ENCODE measurements at places on chromosomes 16 and 17.

DNA sequence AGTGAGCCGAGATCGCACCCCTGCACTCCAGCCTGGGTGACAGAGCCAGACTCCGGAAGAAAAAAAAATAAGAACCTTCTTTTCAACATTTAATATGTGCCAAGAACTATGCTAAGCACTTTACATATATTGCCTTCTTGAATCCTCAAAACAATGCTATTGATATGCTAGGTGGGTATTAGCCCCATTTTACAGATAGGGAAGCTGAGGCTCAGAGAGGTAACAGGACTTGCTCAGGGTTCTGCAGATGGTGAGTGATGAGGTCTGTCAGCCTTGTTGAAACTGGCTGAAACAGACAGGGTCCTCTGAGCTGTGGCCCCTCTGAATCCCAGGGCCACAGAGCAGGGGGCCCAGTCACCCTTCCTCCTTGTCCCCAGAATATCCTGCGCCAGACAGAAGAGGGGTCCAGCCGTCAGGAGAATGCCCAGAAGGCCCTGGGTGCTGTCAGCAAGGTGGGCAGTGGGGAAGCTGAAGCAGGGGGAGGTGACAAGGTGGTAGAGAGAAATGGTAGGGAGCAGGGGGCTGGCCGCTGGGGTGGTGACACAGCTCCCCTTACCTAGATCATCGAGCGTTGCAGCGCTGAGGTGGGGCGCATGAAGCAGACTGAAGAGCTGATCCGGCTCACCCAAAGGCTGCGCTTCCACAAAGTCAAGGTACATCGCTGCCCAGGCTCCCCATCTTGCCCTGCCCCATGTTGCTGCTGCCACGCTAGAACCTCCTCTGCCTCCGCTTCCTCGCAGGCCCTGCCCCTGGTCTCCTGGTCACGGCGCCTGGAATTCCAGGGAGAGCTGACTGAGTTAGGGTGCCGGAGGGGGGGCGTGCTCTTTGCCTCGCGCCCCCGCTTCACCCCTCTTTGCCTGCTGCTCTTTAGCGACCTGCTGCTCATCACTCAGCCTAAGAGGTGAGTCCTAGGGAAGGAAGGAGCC is 8.2 kb downstream of the ARHGEF15 start:
- DNase-seq: no peak

DNA sequence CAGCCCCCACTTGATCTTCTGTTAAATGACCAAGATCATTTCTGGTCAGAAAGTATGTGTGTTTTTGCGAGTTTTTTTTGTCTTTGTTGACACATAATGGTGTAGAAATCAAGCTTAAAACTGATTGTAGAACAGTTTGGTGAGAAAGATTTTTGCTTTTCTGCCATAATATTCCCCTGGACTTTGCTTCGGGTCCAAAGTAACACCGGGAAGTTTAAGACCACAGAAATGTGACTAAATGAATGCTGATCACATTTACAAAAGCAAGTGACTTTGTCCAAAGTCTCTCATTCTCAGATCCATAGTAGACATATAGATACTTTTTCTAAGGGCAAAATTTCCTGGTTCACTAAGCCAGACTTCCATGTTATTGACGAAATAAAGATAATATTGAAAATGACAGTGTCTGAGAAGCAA is 2.6 kb downstream of the FAM20A start:
- DNase-seq: no peak

DNA sequence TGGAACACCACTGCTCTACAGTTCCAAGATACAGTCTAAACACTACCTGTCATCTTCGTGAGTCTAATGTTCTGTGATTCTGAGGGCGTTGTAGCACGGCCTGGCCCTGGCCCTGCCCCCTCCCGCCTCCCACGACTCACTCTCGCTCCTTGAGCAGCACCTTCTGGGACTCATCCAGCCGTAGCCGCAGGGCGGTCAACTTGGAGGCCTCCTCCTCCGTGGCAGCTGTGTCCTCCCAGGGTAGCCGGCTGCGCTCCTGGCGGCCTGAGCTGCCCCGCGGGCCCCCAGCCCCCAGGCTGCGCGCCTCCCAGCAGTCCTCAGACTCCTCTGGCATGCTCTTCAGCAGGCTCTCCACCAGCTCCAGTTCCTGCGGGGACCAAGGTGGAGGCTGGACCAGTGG is 10.6 kb downstream of the CCDC102A start:
- no peak for DNase-seq

- DNase-seq: no peak
Measured at GRCh38 chr17:56536766-56537165, 56.7 kb upstream of the NOG start.

DNA sequence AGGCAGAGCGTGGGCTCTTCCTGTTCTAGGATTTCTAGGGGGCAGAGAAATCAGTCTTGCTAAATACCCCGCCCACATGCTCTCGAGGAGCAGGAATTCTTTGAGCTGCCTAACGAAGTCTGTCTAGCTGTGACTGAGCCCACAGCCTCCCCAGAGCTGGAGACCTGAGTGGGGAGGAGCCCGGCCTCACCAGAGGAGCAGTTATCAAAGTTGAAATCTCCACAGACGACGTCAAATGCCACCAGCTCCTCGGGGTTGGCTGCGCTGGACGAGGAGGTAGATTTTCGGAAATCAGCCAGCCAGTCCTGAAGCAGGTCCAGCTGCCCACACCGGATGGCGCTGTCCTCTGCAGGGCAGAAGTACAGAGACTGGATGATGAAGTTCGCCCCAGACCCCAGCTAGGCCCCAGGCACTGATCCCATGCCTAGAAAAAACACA is 53.8 kb downstream of the PRMT7 start:
- no peak for DNase-seq

DNA sequence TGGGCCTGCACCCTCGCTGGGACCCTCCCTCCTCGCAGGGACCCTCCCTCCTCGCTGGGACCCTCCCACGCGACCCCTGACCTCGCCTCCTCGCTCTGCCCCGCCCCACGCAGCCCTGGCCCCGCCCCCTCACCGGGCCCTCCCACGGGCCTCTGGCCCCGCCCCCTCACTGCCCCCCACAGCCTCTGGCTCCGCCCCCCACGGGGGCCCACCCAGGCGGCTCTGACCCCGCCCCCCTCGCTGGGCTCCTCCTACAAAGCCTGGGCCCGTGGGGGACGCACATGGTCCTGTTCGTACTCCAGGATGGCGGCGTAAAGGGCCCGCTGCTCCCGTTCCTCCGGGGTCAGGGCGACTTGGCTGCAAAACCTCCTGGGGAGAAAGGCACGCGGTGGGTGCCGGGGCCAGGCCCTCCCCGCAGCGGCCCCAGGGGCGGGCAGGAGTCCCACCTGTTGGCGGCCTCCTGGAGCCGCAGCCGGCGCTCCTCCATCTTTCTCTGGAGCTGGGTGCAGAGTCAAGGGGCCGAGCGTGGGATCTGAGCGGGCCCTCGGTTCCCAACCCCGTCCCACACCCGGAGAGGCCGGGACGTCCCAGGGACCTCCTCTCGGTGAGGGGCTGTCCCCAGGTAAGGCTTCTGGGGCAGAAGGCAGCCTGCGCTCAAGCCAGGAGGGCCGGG is 9.0 kb downstream of the VPS9D1 start:
- peak; percentile 84 for DNase-seq

GRCh38 chr17:70804161-70804560 is 634.8 kb downstream of the KCNJ2 start:
- DNase-seq: no peak

DNA sequence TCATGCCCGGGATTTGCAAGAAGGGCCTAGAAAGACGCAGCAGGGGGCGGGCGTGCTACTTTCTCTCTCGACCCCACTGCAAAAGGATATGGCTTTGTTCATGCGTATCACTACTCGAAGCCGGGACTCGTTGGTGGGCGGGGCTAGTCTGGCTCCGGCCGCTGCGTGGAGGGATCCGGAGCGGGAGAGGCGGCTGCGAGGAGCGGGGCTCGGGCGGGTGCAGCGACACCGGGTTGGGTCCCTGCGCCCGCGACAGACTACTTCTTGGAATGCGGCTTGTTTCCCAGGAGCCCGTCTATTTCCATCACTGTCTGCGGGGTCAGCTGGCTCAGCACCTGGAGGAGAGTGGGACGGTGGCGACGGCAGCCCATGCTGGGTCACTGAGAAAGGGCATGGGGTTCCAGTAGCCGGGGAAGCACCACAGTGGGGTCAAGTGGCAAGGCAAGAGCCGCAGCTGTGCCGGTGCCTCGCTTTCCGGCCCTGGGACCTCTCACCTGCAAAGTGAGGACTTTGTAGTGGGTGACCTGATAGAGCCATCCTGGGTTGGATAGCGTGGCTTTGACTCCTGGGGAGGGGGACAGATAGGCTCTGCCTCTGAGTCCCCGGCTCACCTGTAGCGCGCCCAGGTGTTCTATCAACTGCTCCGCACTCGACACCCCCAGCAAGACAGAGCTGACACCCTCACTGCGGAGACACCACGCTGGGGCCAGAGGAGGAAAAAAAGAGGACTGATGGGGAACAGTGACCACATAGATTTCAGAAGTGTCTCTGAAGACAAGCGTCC is 6.6 kb downstream of the KCNAB3 start:
- DNase-seq: peak; percentile 85

DNA sequence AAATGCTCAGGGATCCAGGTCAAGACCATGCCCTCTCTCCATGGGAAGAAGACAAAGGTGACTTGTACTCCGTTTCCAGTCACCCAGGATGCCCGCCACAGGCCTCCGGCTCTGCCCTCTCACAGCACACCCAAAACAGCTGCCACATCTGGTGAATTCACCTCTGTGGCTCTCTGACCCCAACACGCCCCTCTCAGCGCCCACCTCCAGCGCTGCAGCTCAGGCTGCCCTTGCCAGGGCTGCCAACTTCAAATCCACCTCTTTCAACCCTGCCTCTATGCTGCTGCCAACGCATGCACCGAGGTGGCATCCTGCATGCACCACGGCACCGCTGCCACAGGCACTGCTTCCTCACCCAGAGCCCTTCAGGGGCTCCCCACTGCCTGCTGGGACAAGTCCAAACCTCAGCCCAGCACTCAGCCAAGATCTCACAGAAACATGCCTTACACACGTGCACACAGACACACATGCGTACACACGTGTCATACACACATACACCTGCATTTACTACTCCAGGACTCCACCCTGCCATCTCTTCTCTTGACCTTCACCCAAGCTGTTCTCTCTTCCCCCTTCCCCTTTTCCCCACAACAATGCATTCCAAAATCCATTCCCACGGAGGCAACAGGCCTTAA is 7.5 kb downstream of the HID1 start:
- no peak for DNase-seq

DNA sequence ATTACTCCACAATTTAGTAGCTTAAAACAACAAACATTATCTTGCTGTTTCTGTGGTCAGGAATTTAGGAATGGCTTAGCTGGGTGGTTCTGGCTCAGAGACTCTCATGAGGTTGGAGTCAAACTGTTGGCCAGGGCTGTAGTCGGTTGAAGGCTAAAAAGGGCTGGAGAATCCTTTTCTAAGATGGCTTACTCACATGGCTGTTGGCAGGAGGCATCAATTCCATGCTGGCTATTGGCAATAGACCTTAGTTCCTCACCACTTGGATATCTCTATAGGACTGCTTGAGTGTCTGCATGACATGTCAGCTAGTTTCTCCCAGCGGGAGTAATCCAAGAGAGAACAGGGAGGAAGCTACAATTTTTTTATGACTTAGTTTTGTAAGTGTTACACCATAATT is 6.6 kb upstream of the EFCAB13 start:
- DNase-seq: no peak

DNA sequence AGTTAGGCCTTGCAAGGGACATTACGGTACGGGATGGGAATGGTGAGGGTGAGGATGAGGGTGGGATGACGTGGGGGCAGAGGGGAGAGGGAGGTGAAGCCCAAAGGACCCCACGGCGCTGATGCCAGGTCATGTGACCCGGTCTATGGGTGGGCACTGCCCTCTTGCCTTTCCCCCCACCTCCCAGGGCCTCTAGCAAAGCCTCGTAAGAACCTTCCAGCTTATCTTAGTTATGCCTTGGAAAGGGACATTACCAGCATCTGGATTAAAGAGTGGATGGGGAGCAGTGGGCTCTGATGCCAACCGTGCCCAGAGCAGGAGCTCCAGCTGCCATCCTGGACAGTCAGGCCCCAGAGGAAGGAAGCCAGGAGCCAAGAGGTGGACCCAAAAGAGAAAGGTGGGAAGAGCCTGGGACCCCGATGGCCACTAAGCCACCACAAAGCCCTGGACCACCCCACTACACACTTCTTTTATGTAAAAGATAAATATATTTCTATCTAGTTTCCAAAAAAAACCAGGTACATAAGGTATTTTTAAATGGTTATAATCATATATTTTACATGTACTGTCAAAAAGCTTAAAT is 40.9 kb downstream of the TK2 start:
- no peak for DNase-seq

DNA sequence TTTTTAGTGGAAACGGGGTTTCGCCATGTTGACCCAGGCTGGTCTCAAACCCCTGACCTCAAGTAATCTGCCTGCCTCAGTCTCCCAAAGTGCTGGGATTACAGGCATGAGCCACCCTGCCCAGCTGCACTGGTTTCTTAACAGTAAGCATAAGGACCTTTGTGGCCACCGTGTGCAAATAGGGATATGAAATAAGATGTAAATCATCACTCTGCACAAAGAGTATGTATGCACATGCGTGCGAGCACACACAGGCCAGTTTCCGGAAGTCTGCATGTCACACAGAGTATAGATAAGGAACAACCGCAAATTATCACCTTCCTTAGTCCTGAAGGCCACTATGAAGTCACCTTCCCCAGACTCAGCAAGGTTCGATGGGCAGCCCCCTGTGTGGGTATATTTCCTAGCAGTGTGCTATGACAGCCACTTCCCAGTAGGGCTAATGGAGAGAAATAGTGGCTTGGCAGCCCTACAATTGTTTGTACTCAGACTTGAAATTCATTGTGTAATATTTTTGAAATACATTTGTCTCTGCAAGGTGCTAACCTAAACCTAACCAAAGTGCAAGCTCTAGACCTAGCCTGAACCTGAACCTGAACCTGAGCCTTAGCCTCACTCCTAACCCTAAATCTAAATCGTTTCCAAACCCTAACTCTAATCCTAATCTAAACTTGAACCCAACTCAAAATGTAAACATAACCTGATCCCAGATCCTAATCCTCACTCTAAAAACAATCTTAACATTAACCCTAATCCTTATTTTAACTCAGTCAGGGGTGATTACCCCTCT is 48.4 kb upstream of the SKAP1 start:
- peak; percentile 16 for DNase-seq

All from stimulated activated CD4-positive, alpha-beta T cell treated with anti-CD3 and anti-CD28 coated beads, Interleukin-4, amount 100 ng/mL, for 24 hours (primary cell).